Activated naive CD8-positive, alpha-beta T cell treated with anti-CD3 and anti-CD28 coated beads for 36 hours (primary cell): ENCODE measurements at places on chromosomes 13 and 19. TPM values are rescaled to one million over a fixed set of nuclear protein-coding genes. Genes with fewer than 3 reads are reported as not detected.

GRCh38 chr13:84684804-84685203 lies 802.5 kb upstream of the SLITRK1 start:
- peaks cover 3% of the 10 kb centered on the region for H3K27me3 ChIP-seq
- H3K36me3 ChIP-seq, result no peaks in the 10 kb centered on the region
- DNase-seq, result no peak
- no peaks in the 10 kb centered on the region for H3K4me1 ChIP-seq
- no peak overlapping the region for H3K4me3 ChIP-seq
- no peak overlapping the region for H3K27ac ChIP-seq

GRCh38 chr19:32869369-32869965 lies at the start of gene SLC7A9:
Gene SLC7A9, minus strand, starts transcription at chr19:32869767. Its CDS starts 1,233 bp downstream, at chr19:32868534.
- no peak within 1 kb of the TSS for H3K4me3 ChIP-seq
- DNase-seq, result no peak
- H3K27ac ChIP-seq, result no peak within 1 kb of the TSS
- no peaks in the 10 kb centered on the region for H3K4me1 ChIP-seq
- H3K36me3 ChIP-seq, result no peaks in the 10 kb centered on the region
- H3K27me3 ChIP-seq, result no peaks in the 10 kb centered on the region

- H3K27ac ChIP-seq, result no peak overlapping the region
- no peak overlapping the region for H3K4me3 ChIP-seq
- H3K4me1 ChIP-seq, result peaks cover 15% of the 10 kb centered on the region
- H3K36me3 ChIP-seq, result no peaks in the 10 kb centered on the region
- peaks cover 11% of the 10 kb centered on the region for H3K27me3 ChIP-seq
Measured at GRCh38 chr19:35353635-35354034, 4.6 kb upstream of the FFAR3 start.

GRCh38 chr19:47093254-47093653 lies 20.3 kb downstream of the ZC3H4 start:
- H3K4me3 ChIP-seq, result no peak overlapping the region
- H3K27me3 ChIP-seq, result no peaks in the 10 kb centered on the region
- no peak for DNase-seq
- H3K4me1 ChIP-seq, result peaks cover 42% of the 10 kb centered on the region
- peaks cover 35% of the 10 kb centered on the region for H3K36me3 ChIP-seq

DNA sequence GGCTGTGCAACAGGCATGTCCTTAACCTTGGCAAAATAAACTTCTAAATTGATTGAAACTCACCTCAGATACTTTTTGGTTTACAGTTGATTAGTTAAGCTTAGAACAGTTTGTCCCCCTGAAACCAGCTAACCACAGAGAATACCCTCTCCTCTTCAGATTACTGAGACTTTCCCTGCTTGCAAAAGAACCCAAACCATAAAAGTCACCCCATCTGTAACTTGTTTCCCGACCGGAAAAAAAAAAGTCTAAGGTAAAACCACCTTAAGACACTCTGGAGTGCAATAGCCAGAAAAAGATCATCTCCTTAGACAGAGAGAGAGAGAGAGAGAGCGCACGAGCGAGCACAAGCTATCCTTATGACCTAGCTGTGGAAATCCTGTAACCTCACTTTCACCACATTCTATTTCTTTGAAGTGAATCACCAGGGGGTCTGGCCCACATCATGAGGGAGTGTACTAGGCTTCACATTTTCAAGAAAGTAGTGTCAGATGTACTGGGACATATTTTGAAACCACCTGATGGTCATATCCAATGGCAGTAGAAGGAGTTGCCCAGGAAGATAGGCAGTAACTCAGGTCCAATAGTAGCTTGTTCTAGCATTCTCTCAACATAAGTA lies 11.1 kb upstream of the GTF2F2 start:
- H3K36me3 ChIP-seq, result no peaks in the 10 kb centered on the region
- peaks cover 16% of the 10 kb centered on the region for H3K4me1 ChIP-seq
- peaks cover 13% of the 10 kb centered on the region for H3K27me3 ChIP-seq

- no peaks in the 10 kb centered on the region for H3K4me1 ChIP-seq
- DNase-seq, result no peak
- H3K4me3 ChIP-seq, result no peak overlapping the region
Measured at GRCh38 chr13:32254916-32255723, 60.0 kb downstream of the ZAR1L start.

DNA sequence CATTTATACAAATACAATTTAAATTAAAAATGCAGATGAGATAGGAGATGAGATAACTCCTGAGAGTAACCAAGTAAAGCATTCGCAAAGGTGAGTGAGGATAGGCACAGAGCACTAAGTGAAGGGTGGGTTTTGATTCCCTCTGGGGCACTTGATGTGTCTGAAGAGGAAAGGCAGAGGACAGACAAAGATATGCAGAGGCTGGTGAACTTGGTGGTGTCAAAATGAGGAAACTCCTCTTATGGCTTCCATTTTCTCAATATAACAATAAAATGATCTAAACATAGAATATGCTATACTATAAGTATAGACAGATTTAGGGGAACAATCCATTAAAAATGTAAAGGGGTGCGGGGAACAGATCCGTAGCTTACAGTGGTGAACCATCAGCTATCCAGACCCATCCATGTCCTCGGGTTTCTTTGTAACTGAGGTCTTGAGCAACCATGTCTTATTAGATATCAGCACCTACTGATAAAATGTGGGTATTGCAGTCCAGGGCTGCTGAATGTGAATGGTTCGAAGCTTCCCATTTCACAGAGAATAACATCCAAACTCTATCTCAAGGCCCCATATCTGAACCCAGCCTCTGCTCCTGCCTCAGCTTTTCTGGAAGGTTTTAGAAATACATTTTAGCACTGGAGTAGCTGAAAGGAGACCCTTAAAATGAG lies 73.9 kb upstream of the SLC10A2 start:
- H3K4me3 ChIP-seq, result no peak overlapping the region
- H3K27me3 ChIP-seq, result peaks cover 5% of the 10 kb centered on the region
- H3K27ac ChIP-seq, result no peak overlapping the region
- no peak for DNase-seq
- H3K4me1 ChIP-seq, result no peaks in the 10 kb centered on the region
- H3K36me3 ChIP-seq, result no peaks in the 10 kb centered on the region

ZBTB32 gene
- 220 TPM for total RNA-seq

DNA sequence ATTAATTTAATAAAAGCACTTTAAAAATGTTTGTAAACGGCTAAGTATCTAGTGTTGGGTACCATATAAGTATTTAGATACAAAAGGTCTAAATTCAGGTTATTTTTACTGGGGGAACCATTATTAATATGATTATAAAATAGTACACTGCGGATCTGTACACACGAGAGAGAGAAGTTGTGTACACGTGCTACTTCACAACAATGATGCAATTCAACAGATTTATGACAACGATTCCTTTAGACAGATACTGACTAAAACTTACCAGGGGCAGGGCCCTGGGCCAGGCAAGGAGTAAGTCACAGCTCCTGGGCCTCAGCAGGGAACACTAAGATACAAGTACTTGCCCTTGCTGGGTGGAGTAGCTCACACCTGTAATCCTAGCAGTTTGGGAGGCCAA lies 29.1 kb upstream of the TPTE2 start:
- H3K4me3 ChIP-seq, result no peak overlapping the region
- H3K36me3 ChIP-seq, result peaks cover 2% of the 10 kb centered on the region
- no peak overlapping the region for H3K27ac ChIP-seq
- DNase-seq, result no peak
- H3K4me1 ChIP-seq, result peaks cover 15% of the 10 kb centered on the region

- no peaks in the 10 kb centered on the region for H3K4me1 ChIP-seq
- DNase-seq, result no peak
- no peak overlapping the region for H3K27ac ChIP-seq
- peaks cover 4% of the 10 kb centered on the region for H3K36me3 ChIP-seq
- no peak overlapping the region for H3K4me3 ChIP-seq
- H3K27me3 ChIP-seq, result no peaks in the 10 kb centered on the region
Measured at GRCh38 chr19:11024259-11024658, 63.4 kb downstream of the SMARCA4 start.

DNA sequence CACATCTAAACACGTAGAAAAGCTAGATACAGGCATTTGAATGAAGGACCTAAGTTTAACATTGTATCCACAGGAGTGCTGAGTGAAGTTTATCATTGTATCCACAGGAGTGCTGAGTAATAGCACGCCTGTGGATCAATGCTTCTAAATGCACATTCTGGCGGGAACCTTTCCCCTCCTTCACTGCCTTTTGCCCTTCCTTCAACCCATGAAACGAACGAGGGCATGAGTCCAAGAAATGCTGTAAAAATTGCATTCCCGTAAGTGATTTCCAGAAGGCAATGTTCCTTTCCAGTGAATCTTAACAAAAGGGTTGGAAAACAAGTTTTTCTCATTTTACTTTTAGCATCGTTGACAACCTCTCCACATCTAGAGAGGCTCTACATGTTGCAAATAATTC lies 88.1 kb downstream of the ZDHHC20 start:
- no peaks in the 10 kb centered on the region for H3K27me3 ChIP-seq
- H3K4me3 ChIP-seq, result no peak overlapping the region
- peaks cover 7% of the 10 kb centered on the region for H3K4me1 ChIP-seq
- H3K27ac ChIP-seq, result no peak overlapping the region
- no peak for DNase-seq

CLIP3 gene
- total RNA-seq, result 0.60 TPM
